Heart left ventricle (tissue), 16 donors: ENCODE measurements at places on chromosomes 12 and 14. TPM values are rescaled to one million over a fixed set of nuclear protein-coding genes. Genes with fewer than 3 reads are reported as not detected.

Gene LDHB
- 1,099 TPM for total RNA-seq

Gene RAB2B
- 16.9 TPM for total RNA-seq

Gene ARL1
- total RNA-seq = 93.7 TPM

Gene GLIPR1L2
- 1.8 TPM for total RNA-seq

Gene M6PR
- 102 TPM for total RNA-seq

Gene PSMA3
- total RNA-seq = 121 TPM

GRCh38 chr14:93337884-93338283 lies 5.0 kb upstream of the BTBD7 start:
- DNase-seq = no peak

- no peak for DNase-seq
Measured at GRCh38 chr12:6850796-6851152, 312 bp downstream of the CDCA3 start.

DNA sequence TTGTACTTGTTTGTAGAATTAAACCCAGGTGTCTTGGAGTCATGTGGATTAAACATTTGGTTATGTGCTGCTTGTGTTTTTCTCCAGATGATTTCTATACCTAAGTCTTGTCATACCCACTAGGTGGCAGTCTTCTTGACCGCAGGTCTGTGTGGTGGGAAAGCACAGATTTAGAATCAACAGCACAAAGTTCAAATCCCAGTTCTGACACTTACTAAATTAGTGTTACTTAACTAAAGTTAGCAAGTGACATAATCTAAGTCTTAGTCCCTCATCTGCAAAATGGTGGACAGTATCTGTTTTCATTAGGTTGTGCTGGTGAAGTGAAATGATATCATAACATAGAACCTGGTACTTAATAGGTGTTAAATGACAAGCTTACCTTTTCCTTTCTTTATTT lies 151.0 kb upstream of the ARHGAP5 start:
- no peak for DNase-seq

- no peak for DNase-seq
Measured at GRCh38 chr14:89600950-89601826, 184.2 kb upstream of the FOXN3 start.

DNA sequence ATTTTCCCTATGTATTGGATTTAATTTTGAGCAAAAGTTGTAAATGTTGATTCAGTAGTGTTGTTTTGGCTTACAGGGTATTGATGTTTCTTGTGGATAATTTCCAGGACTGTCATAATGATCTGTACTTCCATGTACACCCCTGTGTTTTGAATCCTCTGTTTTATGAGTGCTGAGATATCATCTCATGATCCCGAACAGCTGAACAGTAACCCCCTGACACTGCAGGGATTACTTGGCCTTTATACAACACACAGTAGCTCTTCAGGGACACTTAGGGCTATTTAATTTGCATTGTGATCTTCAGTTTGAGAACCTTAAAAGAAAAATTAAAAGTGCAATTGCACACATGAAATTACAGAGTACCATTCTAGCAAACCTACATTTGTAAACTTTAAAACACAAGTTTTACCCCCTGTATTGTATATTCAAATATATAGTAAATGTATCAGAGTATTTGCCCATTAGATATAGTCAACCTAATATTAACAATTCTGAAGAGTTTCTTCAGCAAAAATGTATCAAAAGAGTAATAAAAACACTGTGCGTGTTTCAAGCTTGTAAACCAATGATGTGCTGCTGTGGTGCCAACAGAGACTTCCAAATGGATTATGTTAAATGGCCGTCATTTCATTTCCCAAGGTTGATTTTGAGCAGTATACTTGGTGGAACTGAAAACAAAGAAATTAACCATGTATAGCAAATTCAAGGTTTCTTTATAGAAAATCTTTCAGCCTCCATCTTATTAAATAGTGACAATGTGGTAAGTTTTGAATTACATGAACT lies 27.9 kb upstream of the MYF6 start:
- DNase-seq = no peak

DNA sequence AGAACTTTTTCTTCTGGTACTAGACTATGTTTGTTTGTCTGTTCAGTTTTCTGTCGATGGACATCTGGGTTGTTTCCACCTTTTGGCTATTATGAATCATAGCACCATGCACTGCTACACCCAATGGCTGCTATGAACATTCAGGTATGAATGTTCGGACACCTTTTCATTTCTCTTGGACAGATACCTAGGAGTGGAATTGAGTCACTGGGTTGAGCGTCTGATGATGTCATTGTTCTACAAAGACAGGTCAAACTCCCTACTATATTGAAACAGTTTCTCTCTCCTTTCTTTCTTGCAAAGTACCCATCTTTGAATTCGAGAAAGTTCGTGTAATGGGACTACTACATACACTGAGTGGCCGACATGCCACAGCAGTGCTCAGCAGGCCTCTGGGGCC lies 44.7 kb downstream of the KCTD10 start:
- no peak for DNase-seq

DNA sequence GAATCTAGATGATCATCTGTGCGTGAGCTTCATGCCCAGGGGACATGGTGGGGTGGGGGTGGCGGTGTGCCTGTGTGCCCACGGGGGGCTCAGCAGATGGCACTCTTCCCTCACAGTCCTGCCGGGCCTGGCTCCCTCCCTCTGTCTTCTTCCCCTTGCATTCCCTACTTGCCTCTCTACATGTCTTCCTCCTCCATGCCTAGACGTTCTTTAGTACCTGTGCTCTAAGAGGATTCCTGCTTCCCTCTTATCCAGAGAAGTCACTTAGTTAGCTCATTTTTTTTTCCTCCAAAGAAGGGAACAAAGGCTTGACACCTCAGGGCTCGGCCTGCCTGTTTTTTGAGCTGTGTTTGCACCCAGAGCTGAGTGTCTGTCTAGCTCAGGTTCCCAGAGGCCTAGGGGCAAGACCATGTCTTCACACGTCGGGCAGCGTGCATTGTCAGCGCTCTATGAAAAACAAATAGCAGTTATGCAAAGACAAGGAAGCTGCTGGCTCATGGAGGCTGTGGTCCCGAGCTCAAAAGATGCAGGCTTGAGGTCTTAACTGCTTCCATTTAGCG lies 48.8 kb downstream of the NINJ2 start:
- DNase-seq = no peak

GRCh38 chr12:131390412-131391334 lies 320.2 kb upstream of the SFSWAP start:
- no peak for DNase-seq

- DNase-seq = no peak
Measured at GRCh38 chr14:74685921-74686678, 26.8 kb downstream of the AREL1 start.

DNA sequence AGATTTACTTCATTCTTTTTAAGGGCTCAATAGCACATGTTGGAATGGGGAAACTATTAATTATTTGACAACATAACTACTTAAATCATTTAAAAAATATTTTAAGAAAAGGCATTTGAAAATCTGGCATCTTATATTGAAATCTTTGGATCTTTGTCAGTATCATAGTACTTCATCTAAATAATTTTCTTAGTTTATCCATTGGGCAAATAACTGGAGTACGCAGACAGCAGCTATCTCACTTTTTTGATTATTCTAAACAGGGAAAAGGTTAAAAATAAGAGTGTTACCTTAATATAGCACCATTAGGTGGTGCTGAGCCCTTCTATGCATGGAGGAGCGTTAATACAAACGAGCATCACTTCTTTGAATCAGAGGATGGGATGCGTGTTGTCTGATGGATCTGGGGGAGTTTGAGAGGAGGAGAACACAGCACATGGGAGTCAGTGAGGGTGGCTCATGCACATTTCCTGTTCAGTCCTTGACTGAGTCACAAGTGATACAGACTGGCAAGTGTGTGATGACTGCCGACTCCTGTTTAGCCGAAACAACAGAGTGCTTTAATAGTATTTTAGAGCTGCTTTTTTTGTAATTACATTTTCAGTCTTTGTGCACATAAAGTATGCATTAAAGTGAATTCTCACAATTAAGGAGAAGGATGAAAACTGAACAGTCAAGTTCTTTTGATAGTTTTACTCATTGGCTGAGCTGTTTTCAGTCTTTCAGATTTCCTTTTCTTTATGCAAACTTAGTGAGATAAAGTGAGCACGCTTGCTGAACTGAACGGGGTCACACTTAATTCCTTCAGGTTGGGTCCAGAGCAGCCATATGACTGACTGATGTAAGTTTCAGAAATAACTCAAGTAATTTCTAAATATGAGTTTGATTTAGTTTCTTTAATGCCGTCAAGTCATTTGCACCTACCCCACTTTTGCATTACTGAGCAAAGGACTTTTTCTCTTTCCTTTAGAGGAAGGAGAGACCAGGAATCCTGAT lies 92.7 kb downstream of the DIP2B start:
- no peak for DNase-seq

- peak; percentile 84 for DNase-seq
Measured at GRCh38 chr14:59358102-59358501, 107.1 kb downstream of the GPR135 start.

GRCh38 chr12:89117448-89118034 lies 234.8 kb downstream of the DUSP6 start:
- DNase-seq = no peak

- no peak for DNase-seq
Measured at GRCh38 chr14:99777951-99778350, 15.3 kb upstream of the EML1 start.

DNA sequence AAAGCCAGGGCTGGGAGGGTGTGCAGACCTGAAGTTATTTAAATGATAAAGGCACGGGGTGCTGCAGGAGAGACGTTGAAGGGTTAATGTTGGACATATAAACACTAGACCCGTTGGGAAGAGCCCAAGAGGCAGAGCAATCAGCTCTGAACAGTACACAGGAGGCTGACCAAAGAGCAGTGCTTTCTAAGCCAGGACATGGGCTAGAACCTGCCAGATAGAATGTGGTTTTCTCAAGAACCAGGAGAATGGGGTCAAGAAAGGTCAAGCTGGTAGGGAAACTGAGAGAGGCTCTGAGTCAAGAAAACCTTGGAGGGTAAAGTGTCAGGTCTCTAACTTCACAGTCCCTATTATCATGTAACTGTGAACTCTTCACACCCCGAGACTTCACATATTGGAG lies 143.2 kb upstream of the EEA1 start:
- DNase-seq = no peak

- no peak for DNase-seq
Measured at GRCh38 chr12:107967170-107967569, 161.9 kb upstream of the WSCD2 start.

DNA sequence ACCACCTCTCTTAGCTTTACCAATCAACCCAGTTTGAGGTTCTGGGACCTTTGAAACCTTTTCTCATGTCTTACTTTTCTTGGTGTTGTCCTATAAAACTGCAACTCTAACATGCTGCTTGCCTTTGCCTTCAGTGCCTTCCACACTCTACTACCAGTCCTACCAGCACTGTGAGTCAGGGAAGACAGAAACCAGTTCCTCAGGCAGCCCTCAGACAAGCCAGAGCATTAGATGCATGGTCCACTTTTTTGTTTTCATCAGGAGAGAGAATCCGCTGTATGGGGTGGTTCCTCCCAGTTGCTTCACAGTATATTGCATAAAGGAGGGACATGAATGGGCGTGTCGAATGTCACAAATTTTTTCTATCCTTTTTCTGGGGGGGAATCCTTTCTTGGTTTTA lies 17.3 kb upstream of the KLRB1 start:
- DNase-seq = no peak

DNA sequence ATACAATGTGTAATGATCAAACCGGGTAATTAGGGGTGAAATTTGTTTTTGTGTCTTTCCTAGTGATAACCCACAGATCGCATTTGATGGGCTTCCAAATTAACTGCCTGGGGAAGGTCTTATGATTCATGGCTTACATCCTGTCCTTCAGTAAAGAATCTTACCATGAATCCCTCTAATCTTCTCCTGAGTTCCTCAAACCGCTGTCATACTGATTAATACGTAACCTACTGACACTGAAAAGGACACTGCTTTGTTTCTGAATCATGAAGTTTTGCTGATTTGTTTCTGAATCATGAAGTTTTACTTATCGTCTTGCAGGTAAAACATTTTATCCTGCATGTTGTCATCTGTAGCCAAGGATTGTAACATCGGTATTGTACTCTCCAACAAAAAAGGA lies 52.0 kb upstream of the CRY1 start:
- no peak for DNase-seq

DNA sequence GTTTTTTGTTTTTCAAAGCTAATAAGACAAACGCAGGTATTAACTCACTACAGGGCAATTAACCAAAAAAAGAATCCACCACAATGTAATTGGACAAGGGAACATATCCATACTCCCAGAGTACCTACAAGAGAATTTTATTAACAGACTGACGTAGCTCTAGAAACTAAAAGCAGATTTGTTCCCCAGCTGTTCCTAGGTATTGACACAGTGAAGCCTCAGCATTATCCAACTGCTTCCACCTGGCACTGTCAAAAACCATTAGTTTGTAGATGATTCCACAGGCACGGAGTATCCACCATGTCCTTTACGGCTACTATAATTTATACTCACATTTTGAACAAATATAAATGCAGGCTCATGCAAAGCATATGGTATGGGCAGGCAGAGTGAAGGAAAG lies 22.3 kb downstream of the PPM1H start:
- no peak for DNase-seq

DNA sequence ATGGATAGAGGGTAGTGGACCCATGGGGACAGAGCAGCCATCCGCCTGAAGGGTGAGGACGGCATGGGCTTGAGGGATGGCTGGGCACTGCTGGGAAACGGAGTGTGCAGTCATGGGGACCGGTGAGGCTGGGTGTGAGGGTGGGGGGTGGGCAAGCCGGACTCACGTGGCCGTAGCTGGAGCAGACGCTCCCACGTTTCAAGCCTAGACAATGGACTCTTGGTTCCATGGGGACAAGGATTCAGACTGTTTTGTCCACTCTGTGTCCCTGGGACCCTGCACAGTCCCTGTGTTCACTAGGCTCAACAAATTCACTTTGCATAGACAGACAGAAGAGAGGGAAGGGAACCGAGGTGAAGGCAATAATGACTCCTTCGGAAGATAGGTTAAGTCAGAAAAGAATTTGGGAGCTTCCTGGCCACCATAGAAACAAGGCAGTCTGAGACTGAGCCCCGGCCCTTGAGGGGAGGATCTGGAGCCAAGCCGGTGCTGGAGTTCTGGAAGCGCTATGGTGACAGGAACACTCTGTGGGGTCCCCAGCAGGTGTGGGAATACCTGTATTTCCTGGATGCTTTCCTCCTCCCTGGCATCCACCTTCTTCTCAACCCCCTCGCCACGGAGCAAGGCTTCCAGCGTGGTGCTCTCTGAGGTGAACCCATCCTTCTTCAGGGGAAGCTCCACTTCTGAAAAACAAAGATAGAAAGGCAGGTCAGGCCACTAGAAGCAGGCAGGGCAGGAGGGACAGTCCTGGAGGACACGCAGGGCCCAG lies 162.5 kb downstream of the DPF3 start:
- no peak for DNase-seq

DNA sequence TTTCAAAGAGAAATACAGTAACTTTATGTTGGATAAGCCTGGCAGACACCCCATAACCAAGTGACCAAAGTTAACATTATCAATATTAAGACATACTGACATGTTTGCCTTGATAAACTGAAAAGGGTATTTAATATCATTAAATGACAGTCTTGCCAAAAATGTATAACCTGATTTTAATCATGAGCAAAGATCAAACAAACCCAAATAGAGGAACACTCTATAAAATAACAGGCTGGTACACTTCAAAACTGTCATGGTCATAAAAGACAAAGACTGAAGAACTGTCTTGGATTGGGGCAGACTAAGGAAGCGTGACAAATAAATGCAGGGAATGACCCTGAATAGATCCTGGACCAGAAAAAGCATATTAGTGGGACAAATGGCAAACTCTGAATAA lies 64.0 kb downstream of the AKAP6 start:
- no peak for DNase-seq

- DNase-seq = peak; percentile 76
Measured at GRCh38 chr14:76773188-76773885, 12.1 kb downstream of the VASH1 start.
